ENCODE measurements at places on chromosomes 11 and 22.

GRCh38 chr22:28034760-28035401 is 115.8 kb upstream of the PITPNB start:
- H3K4me3 ChIP-seq, result no peak overlapping the region
- H3K27ac ChIP-seq, result no peak overlapping the region
- no peaks in the 10 kb centered on the region for H3K4me1 ChIP-seq
- DNase-seq, result no peak

- no peak for DNase-seq
- no peak overlapping the region for H3K4me3 ChIP-seq
- peaks cover 7% of the 10 kb centered on the region for H3K4me1 ChIP-seq
- no peaks in the 10 kb centered on the region for H3K27me3 ChIP-seq
- no peak overlapping the region for H3K27ac ChIP-seq
Observed at GRCh38 chr11:111612224-111612623, 10.0 kb downstream of the SIK2 start.

DNA sequence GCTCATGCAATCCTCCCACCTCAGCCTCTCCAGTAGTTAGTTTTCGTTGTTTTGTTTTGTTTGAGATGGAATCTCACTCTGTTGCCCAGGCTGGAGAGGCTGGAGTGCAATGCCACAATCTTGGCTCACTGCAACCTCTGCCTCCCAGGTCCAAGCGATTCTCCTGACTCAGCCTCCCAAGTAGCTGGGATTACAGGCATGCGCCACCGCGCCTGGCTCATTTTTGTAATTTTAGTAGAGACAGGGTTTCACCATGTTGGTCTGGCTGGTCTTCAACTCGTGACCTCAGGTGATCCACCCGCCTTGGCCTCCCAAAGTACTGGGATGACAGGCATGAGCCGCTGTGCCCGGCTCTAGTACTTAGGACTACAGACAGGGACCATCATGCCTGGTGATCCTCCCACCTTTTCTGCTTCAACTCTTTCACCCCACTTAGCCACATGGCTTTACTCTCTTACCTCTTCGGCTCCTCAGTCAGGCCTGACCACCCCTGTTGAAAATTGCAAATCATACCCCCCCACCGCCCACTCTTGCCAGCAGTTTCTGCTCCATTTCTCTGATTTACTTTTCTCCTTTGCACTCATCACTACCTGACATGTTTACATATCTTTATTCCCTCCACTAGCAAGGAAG is 157.1 kb upstream of the GRK3 start:
- no peaks in the 10 kb centered on the region for H3K36me3 ChIP-seq
- H3K4me3 ChIP-seq, result peak overlapping the region; percentile 57

GRCh38 chr11:133052537-133052936 is 479.8 kb downstream of the OPCML start:
- H3K36me3 ChIP-seq, result no peaks in the 10 kb centered on the region
- H3K27ac ChIP-seq, result no peak overlapping the region
- DNase-seq, result no peak
- no peaks in the 10 kb centered on the region for H3K4me1 ChIP-seq
- H3K27me3 ChIP-seq, result peaks cover 20% of the 10 kb centered on the region
- H3K4me3 ChIP-seq, result no peak overlapping the region

DNA sequence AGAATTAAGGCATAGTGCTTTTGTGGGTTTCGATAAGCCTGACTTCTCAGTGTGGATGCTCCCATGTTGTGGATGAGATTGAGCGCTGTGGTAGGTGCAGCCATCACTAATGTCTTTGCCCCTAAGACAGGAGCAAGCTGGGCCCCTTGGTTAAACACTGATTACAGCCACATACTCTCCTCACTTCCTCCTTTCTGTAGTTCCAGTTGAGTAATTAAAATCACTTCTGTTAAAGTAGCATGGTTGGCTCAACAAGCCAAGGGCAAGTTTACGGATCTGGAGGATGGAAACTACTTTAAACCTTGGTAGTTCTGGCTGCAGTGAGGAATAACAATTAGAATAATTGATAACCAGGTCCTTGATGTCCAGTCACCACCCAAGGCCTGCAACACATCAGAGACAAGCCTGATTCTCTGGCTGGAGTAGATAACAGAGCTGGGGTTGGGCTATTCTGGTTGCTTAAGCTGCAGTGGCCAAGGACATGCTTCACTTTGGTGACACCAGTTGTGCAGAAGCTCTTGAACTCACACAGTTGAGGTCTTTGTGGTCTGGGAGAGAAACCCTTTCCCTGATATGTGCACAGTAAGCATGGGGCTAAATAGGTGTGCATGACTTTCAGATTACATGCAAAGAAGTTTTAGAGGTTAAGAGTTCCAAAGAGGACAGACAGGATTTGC is 81.3 kb downstream of the KIRREL3 start:
- H3K27ac ChIP-seq, result no peak overlapping the region
- no peak overlapping the region for H3K4me3 ChIP-seq
- H3K4me1 ChIP-seq, result peaks cover 2% of the 10 kb centered on the region
- H3K36me3 ChIP-seq, result no peaks in the 10 kb centered on the region
- H3K27me3 ChIP-seq, result no peaks in the 10 kb centered on the region

GRCh38 chr11:60776167-60776566 is 9.0 kb upstream of the MS4A10 start:
- no peak for DNase-seq
- no peak overlapping the region for H3K4me3 ChIP-seq
- H3K27me3 ChIP-seq, result peaks cover 26% of the 10 kb centered on the region

GRCh38 chr22:43901976-43902643 is 10.3 kb upstream of the PNPLA5 start:
- no peaks in the 10 kb centered on the region for H3K36me3 ChIP-seq
- H3K4me1 ChIP-seq, result peaks cover 3% of the 10 kb centered on the region
- H3K27me3 ChIP-seq, result peaks cover 40% of the 10 kb centered on the region

- H3K4me1 ChIP-seq, result no peaks in the 10 kb centered on the region
- H3K27ac ChIP-seq, result no peak overlapping the region
- no peaks in the 10 kb centered on the region for H3K36me3 ChIP-seq
- no peaks in the 10 kb centered on the region for H3K27me3 ChIP-seq
Observed at GRCh38 chr11:84685976-84686375, 941.2 kb downstream of the DLG2 start.

DNA sequence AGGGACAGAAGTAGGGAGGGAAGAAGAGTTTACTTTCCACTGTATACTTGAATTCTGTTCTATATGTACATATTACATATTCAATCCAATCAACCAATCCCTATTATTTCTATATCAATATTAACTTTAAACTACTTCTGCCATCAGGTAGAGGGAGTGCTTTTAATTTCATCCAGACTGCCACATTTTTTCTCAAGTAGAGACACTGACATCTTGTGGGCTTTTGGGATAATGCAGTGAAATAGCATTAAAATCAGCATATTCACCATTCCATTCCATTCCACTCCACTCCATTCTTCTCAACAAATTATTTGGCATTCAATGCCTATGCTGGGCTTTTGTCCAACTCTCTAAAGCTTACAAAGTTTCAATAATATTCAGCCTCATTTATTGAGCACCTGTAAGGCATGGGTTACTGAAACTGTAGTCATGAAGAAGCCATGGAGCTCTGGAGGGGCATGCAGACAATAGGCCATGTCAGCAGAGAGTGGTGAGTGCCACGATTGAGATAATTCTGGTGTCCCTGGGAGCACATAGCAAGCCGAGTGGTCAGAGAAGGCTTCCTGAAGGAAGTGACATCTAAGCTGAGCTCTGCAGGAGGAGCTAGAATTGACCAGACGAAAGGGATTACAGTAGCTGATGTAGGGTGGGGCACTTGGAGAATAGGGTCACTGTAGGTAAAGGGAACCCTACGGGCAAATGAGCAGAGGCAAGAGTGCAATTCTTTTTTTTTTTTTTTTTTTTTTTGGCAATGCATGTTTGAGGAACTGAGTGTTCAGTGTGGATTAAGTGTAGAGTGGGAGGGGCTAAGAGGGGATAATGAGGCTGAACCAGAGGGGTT is 12.8 kb upstream of the CLPB start:
- DNase-seq, result no peak
- H3K4me1 ChIP-seq, result no peaks in the 10 kb centered on the region
- no peak overlapping the region for H3K4me3 ChIP-seq
- H3K27me3 ChIP-seq, result peaks cover 28% of the 10 kb centered on the region

DNA sequence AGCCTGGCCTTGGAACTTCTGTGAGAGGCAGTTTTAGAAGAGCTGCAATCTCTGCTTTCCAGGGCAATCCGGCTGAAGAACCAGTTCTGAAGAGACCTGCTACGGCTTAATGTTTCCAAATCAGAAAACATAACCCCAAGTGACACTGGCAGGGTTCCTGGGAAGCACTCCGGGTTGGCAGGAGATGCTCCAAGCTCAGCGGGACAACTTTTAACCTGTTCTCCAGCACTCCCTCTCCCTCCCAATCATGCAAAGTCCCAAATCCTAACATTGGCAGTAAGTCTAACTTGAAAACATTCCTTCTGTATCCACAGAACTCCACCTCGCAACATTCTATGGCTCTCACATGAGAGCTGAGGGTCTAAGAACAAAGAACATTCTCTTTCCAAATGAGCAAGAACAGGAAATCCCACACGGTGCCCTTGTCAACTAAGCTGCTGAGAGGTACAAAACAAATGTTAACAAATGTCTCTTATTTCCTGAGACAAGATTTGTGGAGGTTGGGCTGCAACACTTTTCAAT is 48.5 kb upstream of the MN1 start:
- DNase-seq, result no peak
- no peak overlapping the region for H3K27ac ChIP-seq

DNA sequence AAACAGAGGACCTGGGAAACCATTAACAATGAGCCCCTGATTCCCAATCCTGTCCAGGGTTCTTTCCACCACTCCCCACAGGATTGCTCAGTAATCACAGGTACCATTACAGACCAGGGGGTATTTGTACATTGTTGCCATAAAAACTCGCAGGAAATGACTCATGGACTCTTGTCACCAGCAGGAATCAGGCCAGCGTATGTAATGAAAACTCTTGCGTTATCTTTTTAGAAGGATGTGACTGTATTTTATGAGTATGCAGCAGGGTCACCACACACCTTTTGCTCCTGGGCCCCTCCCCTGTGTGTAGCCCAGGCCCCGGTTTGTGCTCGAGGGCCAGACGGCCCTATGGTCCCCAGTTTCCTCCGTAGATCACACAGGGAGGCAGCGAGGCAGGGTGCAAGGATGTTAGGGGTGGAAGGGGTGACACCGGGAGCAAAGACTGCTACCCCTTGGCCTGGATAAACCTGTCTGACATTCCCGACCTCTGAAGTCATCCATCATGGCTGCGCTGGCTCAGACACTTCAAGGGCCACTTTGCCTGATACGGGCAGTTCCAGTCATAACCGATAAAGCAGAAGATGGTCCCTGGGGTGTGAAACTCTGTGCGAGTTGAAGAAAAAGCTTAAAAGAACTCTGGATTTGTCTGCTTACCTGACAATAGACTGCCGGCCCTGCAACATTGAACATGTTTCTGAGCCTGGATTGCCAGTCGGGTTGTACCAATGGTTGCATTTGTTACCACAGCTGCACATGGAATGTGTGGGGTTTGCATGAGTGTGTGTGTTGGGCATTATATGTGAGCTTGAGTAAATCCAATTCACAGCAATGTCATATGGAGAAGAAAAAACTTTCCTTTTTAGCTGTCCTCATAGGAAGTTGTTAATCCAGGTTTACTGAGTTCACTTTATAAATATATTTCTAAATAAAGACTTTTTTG is 56.9 kb downstream of the MICAL2 start:
- H3K4me3 ChIP-seq, result no peak overlapping the region
- peak overlapping the region; percentile 19 for H3K27ac ChIP-seq
- H3K27me3 ChIP-seq, result no peaks in the 10 kb centered on the region
- peaks cover 4% of the 10 kb centered on the region for H3K36me3 ChIP-seq
- no peak for DNase-seq
- H3K4me1 ChIP-seq, result peaks cover 21% of the 10 kb centered on the region

DNA sequence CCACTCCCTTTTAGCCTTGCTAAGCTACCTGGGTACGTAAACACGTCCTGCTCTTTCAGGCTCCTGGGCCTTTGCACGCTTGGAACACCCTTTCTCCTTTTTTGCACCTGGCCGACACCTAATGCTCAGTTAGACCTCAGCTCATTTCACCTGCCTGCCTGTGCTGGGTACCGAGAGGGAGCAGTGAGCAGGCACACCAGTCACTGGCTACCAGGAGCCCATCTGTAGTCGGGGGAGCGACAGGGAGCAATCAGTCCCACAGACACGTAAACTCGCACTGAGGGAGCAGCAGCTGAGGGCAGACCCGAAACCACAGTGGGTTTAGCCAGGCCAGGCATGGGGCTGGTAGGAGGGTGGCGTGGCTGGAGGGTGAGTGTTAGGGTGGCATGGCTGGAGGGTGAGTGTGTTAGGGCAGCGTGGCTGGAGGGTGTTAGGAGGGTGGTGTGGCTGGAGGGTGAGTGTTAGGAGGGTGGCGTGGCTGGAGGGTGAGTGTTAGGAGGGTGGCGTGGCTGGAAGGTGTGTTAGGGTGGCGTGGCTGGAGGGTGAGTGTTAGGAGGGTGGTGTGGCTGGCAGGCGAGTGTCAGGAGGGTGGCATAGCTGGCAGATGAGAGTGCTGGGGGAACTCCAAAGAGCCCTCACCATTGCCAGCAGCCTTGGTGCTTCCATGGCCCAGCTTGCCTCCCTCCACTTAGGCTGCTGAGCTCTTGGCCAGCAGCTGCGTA is 6.4 kb upstream of the GTSE1 start:
- no peak for DNase-seq
- peaks cover 2% of the 10 kb centered on the region for H3K36me3 ChIP-seq
- peaks cover 16% of the 10 kb centered on the region for H3K4me1 ChIP-seq
- H3K4me3 ChIP-seq, result no peak overlapping the region
- no peak overlapping the region for H3K27ac ChIP-seq

DNA sequence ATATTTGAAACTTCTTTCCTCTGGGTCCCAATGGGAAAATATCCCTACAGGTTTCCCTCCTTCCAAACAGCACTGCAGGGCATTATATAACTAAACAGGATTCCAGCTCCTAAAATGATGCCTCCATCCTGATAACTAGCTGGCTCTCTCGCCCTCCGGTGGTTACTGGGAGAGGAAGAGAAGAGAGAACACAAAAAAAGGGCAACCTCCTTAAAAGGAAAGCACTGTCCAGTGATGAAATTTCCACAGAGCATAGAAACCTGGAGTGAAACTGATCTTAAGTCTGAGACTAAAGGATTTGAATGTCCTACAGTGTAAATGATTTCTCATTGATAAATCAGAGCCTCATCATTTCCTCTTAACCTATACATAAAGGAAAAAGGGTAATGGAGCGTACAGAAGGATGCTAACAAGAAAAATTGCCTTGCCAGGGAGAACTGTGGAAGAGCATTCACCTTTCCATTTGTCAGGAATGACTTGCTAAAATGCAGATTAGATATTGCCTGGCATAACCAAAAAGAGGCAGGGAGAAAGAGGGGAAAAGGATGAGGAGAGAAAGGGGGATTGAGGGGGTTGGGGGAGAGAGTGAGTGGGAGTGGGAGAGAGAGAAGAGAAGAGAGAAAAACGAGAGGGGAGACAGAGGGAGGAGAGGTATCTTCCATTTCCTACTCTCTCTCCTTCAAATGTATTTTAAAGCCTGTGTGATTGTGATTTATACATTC is 121.3 kb downstream of the APOL5 start:
- H3K4me3 ChIP-seq, result no peak overlapping the region
- H3K27ac ChIP-seq, result no peak overlapping the region
- no peak for DNase-seq

- H3K4me1 ChIP-seq, result no peaks in the 10 kb centered on the region
- no peaks in the 10 kb centered on the region for H3K36me3 ChIP-seq
- no peak overlapping the region for H3K27ac ChIP-seq
- DNase-seq, result no peak
- H3K27me3 ChIP-seq, result no peaks in the 10 kb centered on the region
Observed at GRCh38 chr11:112249871-112250610, 10.6 kb downstream of the PLET1 start.
